ENCODE measurements at places on chromosomes 7 and 10.

- H3K27me3 ChIP-seq: peaks cover 25% of the 10 kb centered on the region
- H3K36me3 ChIP-seq: no peaks in the 10 kb centered on the region
- H3K4me3 ChIP-seq: no peak overlapping the region
- H3K4me1 ChIP-seq: peaks cover 17% of the 10 kb centered on the region
- H3K27ac ChIP-seq: no peak overlapping the region
Measured at GRCh38 chr7:143367972-143368371, 5.5 kb upstream of the FAM131B start.

GRCh38 chr7:91240376-91240941 is 23.8 kb upstream of the FZD1 start:
- H3K36me3 ChIP-seq: no peaks in the 10 kb centered on the region
- H3K27me3 ChIP-seq: no peaks in the 10 kb centered on the region
- H3K4me3 ChIP-seq: no peak overlapping the region

- H3K4me3 ChIP-seq: no peak overlapping the region
- no peak overlapping the region for H3K27ac ChIP-seq
- DNase-seq: no peak
- no peaks in the 10 kb centered on the region for H3K27me3 ChIP-seq
- no peaks in the 10 kb centered on the region for H3K4me1 ChIP-seq
Measured at GRCh38 chr7:154304231-154304630, 252.0 kb downstream of the DPP6 start.

DNA sequence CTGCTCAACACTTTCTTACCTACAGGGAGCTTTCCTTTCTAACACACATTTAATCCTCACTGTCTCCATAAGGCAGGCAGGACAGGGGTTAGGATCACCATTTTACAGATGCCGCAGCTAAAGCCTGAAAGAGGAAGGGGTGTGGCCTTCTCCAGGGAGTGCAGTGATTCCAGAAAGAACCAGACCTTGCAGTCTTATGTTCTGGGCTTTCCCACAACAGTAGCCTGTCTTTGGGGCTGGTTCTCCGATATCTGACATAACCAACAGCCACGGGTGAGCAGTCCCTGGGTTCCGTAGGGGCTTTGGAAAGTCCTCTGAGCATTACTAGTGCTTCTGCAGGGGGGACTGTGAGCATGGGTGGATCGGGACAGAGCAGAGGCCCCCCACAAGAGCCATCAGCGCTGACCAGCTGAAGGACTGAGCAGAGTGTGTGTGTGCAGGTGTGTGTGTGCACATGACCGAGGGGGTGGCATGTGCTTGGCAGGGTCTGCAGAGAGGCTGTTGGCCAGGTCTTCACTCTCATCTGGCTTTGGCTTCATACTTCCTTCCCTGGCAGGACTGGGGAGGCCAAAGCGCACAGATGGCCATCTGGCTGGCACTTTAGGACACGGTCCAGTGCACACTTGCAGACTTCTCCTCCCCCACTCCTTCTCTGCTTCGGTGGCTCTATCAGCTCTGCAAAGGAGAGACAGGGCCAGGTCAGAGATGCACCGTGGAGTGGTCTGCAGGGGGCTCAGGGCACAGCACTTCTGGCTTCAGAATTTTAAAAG is 400.3 kb downstream of the RPS24 start:
- H3K27me3 ChIP-seq: peaks cover 23% of the 10 kb centered on the region
- no peaks in the 10 kb centered on the region for H3K4me1 ChIP-seq
- H3K36me3 ChIP-seq: no peaks in the 10 kb centered on the region
- DNase-seq: no peak

- H3K36me3 ChIP-seq: no peaks in the 10 kb centered on the region
- DNase-seq: no peak
- no peak overlapping the region for H3K27ac ChIP-seq
- no peaks in the 10 kb centered on the region for H3K27me3 ChIP-seq
- no peak overlapping the region for H3K4me3 ChIP-seq
Measured at GRCh38 chr10:89369156-89370105, 8.4 kb upstream of the IFIT1B start.

DNA sequence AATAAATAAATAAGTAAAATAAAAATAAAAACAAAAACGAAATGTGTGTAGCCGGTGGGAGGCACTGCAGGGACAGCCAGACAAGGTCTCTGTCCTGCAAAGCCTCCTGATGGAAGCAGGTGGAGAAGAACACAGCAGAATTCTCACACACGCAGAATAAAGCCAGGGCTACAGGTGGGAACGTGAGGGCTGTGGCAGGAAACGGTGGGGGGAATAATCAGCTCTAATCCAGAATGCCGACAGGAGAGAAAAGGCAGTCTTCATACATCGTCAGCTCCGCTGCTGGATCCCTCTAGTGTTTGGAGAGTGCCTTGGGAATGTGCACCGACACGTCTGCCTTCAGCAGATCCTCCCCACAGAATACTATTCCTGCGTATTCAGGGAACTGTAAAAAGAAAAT is 6.8 kb upstream of the SNX8 start:
- H3K4me1 ChIP-seq: no peaks in the 10 kb centered on the region
- no peak for DNase-seq
